ENCODE measurements at places on chromosomes 3 and 15.

- no peak for DNase-seq
These were observed 163.4 kb upstream of the IQSEC1 start for GRCh38 chr3:13236557-13237173.

DNA sequence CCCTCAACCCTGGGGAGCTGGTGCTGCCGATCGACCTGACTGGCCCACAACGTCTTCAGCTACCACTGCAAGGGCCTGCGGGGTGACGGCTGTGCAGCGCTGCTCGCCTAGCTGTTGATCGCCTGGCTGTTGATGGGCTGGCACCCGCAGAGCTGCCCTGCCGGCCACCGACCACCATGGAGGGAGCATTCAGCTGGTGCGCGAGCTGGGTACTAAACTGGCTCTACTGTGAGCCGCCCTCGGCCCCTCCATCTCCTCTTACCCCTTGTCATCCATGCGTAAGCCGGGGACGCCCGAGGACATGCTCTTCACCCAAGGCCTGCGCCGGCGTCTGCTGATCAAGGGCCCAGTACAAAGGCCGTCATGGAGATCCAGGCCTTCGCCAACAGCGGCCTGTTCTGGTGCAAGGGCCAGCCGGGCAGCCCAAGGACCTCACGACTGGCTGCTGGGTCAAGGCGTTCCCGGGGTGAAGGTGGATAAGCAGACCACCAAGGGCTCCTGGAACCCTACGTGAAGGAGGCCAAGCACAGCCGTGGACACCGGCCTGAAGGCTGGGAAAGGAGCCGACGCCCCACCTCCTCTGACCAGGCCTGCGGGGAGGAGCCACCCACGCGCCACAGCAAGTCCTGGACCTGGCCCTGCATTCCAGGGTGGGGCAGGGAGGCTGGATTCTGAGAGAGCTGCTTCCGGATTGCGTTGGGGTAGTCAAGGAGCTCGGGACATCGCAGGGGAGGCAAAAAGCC lies 46.9 kb downstream of the SFMBT1 start:
- no peak for DNase-seq

DNA sequence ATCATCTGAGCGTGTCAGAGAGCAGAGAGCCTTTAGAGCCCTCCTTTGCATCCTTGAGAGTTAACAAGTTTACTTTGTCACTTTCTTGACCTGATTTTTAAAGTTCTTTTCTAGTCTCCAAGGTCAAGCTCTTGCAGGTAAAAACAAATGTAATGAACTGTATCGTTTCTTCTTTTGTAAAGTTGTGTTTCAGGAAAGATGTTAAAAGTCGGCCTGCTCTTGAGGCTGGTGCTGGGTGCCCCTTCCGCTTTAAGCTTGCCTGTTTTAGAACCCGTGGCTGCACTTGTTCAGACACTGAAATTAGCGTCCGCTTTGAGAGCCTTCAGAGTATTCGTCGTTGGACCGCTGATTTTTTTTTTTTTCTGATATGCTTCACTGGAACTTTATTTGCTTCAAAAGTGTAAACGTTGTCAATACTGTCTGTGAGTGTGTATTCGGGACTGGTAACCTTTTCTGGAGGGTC lies 52.6 kb upstream of the ULK4 start:
- DNase-seq, result no peak

DNA sequence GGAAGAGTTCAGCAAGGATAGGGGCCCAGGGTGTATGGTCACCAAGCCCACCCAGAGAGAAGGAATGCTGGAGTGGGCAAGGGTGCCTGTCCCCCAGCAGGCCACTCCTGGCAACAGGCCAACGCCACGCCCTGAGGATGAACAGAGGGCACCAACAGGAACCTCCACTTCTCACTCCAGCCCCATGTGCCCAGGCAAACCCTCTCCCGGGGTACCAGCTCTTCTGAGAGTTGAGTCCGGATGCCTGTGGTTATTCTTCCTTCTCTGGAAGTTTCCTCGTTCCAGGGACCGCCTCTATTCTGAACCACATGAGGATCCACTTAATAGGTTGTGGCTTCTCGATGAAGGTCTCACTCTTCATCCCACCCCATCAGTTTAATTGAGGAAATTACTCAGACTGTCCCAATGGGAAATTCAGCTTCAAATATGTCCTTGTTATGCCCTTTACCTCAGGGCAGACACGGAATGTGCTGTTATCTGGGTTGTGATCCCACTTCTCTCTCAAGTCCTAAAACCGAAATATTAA lies 114.3 kb downstream of the LIPC start:
- DNase-seq, result no peak

- DNase-seq, result no peak
These were observed 218.1 kb downstream of the ADAMTSL3 start for GRCh38 chr15:83871808-83872559.

GRCh38 chr3:53199834-53200233 lies 38.8 kb downstream of the PRKCD start:
- no peak for DNase-seq

GRCh38 chr3:25246913-25247312 lies 181.2 kb upstream of the RARB start:
- no peak for DNase-seq

DNA sequence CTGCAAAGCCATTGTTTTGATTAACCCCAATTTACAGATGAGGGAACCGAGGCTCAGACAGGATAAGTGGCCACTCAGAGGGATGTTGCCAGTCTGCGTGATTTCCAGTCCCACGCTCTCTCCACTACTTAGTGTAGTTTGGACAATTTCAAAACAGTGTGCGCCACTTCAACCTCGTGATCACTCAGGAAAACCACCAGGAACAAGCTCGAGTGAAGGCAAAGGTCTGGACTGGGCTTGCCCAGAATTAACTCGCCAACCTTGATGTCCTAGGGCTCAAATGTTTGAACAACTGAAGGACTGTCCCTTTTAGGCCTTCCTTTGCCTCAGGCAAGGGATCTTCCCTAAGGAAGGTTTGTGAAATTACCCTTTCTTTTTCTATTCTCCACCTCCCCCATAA lies 124.2 kb upstream of the LMOD3 start:
- no peak for DNase-seq

DNA sequence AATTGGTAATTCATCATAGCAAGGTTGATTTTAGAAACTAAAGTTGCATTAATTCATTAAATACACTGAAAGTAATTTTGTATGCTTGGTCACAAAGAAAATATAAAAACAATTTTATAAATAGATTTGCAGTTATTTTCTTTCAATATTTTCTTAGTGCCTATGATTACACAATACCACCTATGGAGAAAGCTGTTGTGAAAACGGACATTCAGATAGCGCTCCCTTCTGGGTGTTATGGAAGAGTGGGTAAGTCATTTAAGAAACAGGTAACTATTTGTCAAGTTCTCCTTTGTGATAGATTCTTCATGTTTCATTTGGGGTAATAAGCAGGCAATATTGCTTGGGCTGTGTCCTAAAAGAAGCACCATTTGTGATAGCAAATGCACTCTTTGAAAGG lies 3.0 kb downstream of the DUT start:
- no peak for DNase-seq

GRCh38 chr3:172192830-172193415 lies 153.5 kb downstream of the FNDC3B start:
- DNase-seq, result no peak

DNA sequence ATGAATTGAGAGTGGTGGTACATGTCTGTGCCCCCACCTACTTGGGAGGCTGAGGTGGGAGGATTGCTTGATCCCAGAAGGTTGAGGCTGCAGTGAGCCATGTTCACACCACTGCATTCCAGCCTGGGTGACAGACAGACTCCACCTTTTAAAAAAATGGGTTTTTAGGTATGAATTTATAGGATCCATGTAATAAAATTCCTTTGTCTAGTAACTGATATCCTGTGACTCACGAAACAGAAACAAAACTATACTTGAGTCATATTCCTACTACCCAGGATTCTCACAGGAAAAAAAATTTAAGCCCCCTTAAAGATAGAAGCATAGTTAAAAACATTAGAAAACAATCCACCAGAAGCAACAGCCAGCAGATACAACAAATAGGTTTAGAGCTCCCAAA lies 10.0 kb upstream of the CRTC3 start:
- DNase-seq, result no peak

DNA sequence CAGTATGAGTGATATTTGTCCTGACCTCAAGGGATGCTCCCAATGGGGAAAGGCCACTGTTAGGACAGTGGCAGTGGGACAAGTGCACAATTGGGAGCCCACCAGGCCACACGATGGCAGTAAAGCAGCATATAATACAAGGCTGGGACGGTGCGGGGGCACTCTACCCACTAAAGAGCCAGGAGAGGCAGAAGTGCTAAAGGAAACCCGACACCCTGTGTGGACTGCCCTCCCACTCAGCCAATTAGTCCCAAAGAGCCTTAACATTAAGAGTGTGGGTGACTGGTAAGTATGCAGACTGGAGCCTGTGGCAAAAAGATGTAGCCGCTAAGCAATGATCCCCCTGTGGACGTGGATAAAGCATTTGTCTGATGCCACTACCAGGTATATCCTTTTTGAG lies 8.2 kb upstream of the ZNF589 start:
- peak; percentile 62 for DNase-seq

GRCh38 chr15:87633525-87633924 lies 623.0 kb downstream of the NTRK3 start:
- no peak for DNase-seq

DNA sequence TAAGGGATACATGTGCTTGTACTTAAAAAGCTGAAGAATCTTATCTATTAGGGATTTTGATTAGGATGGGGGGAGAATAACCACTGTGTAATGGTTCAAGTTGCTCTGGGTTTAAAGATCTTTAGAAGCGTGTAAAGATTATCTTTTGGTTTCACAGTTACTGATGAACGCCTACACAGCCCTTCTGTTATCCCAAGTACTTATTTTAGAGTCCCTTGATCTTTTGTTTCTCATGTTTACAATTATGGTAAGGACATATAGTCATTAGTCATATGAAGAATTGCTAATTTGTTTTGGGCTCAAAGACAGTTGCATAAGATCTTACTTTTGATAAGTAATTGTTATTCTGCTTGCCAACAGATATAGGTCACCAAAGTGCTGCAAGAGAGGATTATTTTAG lies 160.1 kb downstream of the PLCL2 start:
- no peak for DNase-seq

GRCh38 chr3:177237206-177237605 lies 39.9 kb upstream of the TBL1XR1 start:
- DNase-seq, result no peak

DNA sequence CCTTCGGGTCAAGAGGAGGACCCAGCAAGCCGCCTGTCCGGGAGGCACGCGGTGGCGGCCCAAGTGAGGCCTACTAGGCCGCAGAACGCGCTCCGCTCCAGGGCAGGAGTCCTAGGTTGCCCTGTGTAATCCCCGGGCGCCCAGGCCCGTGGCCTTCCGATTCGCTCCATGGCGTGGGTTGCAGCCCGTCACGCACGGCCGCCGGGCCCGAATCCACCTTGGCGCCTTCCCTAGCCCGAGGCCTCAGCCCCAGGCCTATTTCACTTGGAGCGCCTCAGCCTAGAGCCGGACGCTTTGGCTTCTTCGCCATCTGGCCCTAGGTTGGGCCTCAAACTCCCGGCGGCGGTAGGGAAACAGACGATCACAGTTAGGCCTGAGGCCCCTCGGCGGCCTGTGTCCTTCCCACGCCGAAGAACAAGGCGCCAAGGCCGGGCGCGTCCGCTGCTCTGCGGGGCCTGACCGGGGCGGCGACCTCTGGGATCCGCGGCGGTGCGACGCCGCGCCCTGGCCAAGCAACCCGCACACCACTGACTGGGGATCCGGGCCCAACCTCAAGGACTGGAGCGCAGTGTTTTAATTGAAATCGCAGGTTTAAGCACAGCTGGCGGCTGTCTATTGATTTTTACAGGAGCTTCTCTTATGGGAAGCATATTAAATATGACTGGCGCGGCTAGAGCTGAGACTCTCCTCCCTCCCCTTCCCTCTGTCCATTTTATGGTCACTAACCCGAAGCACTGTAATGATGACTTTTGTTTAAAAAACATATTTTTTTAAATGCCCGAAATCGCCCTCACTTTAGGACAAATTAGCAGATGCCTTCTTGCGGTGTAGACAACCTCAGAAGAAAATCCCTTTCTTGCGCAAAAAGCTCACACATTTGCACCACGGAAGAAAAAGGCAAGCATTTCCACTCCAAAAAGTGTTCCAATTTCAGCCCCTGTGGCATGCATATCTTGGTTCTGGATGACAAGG lies 3.8 kb upstream of the FEZF2 start:
- DNase-seq, result no peak

DNA sequence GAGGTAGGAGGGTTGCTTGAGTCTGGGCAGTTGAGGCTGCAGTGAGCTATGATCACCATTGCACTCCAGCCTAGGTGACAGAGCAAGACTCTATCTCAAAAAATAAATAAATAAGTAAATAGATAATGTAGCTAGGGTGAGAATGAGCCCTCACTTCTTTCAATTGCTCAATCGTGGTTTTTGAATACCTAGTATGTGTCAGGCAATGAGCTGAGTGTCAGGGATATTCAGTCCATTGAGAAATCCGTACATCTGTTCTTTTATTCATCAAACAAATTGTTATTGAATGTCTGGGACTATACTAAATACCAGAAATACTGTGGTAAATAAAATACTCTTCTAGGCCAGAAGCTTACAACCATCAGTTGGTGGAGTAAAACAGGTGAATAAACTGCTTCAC lies 6.2 kb upstream of the ZNF148 start:
- no peak for DNase-seq

- DNase-seq, result no peak
These were observed 15.1 kb upstream of the BNIP2 start for GRCh38 chr15:59703979-59704796.

- DNase-seq, result no peak
These were observed 29.0 kb downstream of the IL17RD start for GRCh38 chr3:57135964-57136719.

DNA sequence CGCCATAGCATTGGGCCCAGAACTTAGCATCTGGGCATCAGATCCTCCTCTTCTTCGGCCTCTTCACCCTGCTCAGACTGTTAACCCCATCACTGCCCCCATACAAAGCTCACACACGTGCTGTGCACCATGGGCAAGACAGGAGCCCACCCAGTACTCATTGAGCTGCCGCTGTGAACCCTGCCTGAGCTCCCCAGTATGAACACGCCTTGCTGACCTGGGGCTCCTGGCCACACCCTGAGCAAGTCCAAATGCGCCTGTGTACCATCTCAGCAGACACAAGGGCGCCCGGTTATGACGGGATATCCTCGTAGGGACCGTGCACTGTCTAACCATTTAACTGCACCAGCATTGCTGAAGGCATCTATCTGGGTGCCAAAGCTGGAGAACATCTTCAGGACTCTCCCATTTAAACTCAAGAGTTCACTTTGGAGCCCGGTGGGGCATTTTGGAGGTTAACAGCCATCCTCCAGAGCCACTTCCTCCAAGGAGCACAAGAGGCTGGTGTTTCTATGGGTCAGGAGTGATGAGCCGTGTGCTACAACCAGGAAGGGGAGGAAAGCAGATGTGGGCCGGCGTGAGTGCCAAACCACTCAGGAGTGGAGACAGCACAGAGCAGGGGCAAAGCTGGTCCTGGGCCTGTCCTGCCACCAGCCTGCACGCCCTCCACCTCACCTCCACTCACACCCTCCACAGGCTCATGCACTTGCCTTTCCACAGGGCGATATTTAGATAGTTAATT lies 12.1 kb downstream of the PRR23E start:
- no peak for DNase-seq

GRCh38 chr15:41304149-41304770 lies 28.1 kb downstream of the OIP5 start:
- DNase-seq, result no peak

Data from right hindlimb (tissue), 1 donor.